ENCODE measurements at places on chromosomes 12 and 14. TPM values are rescaled to one million over a fixed set of nuclear protein-coding genes. Genes with fewer than 3 reads are reported as not detected.

Gene TAS2R42
- not detected for total RNA-seq

Gene SYCP3
- 0.45 TPM for total RNA-seq

Gene SOAT2
- 1.5 TPM for total RNA-seq

Gene KERA
- not detected for total RNA-seq

Gene DTX3
- total RNA-seq: 27.1 TPM

Gene GLS2
- total RNA-seq: 2.9 TPM

Gene KCNH5
- not detected for total RNA-seq

Gene COL2A1
- not detected for total RNA-seq

Gene IRAK3
- total RNA-seq: 0.32 TPM

Gene IL22
- total RNA-seq: not detected

Gene APOF
- not detected for total RNA-seq

Gene CMA1
- total RNA-seq: not detected
